ENCODE measurements at places on chromosomes 1 and 21.

DNA sequence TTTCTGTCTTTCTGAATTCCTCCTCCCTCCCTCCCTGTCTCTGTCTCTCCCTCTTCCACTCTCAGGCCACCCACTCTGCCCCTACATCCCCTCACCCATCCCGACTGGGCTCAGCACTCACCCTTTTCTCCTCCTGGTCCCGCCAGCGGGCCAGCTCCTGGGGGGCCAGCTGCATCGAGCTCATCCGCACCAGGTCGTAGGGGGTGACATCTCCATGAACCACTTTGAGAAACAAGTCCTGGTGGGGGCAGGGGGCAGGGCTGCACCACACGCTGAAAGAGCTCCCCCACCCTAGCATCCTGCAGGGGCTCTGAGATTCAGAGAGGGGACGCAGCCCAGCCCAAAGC is 17.8 kb downstream of the SPOCD1 start:
- no peak for DNase-seq

DNA sequence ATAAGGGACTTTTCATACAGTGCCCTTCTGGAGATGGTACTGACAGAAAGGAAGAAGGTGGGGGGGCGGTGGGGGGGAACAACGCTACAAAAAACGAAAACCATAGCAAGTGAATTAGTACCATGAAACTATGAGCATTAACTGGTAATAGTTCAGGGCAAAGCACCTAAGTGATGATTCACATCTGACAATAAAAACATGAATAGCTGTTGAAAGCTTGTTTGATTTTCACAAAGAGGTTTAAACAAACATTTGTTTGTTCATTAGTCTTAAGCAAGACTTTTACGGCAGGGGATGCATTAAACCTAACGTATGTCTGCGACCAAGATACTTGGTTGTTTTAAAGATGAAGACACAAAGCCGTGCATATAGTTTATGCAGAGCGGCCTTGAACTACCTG is 177.5 kb downstream of the LMO4 start:
- no peak for DNase-seq

GRCh38 chr1:165173409-165173808 is 183.1 kb downstream of the LMX1A start:
- no peak for DNase-seq

DNA sequence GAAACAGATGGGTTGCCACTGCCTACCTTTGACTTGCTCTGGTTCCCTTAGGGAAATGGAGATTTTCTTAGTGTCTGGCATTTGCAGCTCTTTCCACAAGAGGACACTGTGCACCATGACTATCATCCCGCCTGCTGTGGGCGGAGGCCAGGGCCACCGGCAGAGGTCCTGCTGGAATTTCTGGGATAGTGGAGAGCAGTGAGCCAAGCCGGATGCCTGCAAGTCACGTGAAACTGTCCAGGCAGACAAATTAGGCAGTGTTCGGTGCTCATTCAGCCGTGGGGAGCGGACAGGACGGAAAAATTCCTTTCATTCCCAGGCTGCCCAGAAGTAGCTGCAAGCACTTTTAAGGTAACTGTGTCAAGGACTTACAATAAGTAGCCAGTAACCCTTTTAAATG is 43.4 kb downstream of the IGSF5 start:
- peak; percentile 28 for DNase-seq

DNA sequence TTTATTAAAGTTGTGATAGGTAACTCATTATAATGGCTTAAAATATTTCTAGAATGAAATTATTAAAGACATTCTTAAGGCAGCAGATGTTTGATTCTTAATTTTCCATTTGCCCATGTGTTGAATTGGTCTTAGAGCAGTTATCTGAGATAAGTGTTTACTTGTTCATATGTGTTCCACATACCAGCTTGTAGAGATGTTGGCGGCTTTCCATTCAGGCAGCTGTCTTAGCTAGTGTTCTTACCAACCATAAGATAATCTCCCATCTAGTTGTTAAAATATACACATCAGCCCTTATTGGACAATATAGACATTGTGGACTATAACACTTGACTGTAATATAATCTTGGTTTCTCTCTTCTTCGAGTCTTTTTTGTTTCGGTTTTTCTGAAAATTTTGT is 1372.9 kb upstream of the ADGRL2 start:
- no peak for DNase-seq

GRCh38 chr1:38207275-38207674 is 160.7 kb upstream of the POU3F1 start:
- DNase-seq = no peak

GRCh38 chr1:28365864-28366263 is 3.7 kb upstream of the PHACTR4 start:
- no peak for DNase-seq

DNA sequence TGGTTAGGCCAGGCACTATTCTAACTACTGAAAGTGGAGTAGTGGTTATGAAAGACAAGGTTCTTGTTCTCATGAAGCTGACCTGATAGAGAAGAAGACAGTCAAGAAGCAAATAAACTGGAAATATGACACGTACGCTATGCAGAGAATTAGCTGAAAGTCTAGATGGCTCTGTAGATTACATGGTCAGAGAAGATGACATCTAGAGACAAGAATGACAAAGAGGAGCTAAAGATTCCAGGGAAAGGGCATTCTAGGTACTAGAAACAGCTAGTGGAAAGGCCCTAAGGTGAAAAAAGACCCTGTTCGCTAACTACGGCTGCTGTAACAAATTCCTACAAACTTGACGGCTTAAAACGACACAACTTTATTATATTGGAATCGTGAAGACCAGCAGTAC is 68.0 kb upstream of the NRIP1 start:
- no peak for DNase-seq

GRCh38 chr1:25647106-25647505 is 30.5 kb downstream of the MAN1C1 start:
- no peak for DNase-seq

- DNase-seq = no peak
Observed at GRCh38 chr1:97138515-97139032, 417.0 kb downstream of the PTBP2 start.

DNA sequence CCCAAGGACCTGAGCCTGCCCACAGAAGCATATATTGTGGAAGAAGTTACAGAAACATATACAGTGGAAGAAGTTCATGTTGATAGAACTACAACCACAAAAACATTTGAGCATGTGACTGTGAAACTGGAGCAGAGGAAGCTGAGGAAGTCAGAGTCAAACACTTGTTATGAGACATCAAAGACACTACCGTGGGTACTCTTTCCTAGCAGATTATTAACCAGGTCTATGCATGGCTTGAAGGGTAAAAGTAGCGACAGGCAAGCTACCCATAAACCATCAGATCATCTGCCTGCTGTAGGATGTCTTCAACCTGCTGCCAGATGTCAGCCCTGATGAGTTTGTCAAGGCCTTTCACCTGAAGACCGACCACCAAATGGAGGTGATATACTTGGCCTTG is 35.8 kb downstream of the IVNS1ABP start:
- DNase-seq = no peak

- DNase-seq = peak; percentile 29
Observed at GRCh38 chr1:1402072-1402900, 3.2 kb upstream of the CCNL2 start.

DNA sequence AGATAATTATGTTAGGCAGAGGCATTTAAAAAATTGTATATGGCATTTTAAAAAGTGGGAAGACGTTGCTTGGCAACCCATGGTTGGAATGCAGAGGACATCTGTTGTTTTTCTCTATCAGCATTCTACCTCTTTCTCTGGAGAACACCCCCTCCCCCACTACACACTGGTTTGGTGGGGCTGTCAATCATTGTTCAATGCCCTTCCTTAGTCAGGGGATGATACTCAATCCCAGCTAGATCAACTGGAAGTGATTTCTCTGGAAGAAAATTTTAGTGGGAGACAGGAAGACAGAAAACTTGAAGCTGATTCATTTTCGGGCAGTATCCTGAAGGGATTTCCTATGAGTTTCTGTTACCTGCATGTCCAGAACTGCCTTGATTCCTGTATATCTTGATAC is 35.7 kb upstream of the CAP1 start:
- DNase-seq = no peak

GRCh38 chr1:109567877-109568672 is 19.7 kb downstream of the GNAI3 start:
- no peak for DNase-seq

DNA sequence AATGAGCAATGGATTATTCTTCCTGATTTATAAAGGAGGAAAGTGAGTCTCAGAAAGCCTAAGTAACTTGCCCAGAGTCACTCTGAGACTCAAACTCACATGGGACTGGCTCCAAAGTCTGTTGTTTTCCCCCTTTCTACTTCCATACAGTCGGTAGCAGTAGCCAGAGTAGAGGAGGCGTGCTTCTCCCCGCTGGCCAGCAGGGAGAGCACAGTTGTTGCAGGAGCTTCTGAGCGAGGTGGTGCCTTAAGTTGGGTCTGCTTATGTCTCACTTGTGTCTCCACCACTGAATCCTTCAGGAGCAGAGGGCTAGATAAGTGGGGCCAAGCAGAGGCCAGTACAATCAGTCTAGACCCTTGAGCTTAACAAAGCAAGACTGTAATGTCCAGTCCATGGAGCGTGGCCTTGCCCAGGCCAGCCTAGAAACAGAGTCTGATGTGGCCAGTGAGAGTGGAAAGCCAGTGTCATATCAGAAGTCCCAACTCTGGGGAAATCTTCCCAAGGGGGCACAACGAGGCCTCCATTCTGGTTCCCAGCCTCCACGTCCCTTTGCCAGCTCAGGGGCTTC is 181.9 kb downstream of the ZSCAN20 start:
- no peak for DNase-seq

DNA sequence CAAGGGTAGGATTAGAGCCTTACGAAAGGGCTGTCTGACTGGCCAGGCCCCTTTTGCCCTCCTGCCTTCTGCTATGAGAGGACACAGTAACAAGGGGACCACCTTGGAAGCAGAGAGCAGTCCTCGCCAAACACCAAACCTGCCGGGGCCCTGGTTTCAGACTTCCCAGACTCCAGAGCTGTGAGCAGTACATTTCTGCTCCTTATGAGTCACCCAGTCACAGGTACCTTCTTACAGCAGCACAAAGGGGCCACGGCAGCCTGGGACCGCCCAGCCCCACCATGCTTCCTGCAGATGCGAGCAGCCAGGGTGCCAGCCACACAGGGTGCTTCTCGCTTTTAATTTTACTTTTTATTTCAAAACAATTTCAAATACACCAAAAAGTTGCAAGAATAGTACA is 17.2 kb upstream of the POFUT2 start:
- no peak for DNase-seq

GRCh38 chr1:156899956-156900718 is 6.6 kb downstream of the PEAR1 start:
- DNase-seq = no peak

DNA sequence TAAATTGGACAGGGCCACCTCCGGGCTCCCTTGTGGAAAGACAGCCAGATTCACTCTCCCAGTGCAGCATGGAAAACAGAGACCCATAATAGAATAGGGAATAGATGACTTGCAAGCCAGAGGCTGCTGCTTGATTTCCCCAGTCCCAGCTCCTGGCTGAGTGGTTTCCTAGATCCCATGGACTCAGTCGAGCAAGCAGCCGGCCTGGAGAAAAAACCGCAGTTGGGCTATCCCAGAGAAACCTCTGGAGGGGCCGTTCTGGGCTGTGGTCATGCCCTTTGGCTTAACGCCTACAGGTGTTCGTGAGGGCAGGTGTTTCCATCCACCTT is 61.7 kb downstream of the ELK4 start:
- no peak for DNase-seq

DNA sequence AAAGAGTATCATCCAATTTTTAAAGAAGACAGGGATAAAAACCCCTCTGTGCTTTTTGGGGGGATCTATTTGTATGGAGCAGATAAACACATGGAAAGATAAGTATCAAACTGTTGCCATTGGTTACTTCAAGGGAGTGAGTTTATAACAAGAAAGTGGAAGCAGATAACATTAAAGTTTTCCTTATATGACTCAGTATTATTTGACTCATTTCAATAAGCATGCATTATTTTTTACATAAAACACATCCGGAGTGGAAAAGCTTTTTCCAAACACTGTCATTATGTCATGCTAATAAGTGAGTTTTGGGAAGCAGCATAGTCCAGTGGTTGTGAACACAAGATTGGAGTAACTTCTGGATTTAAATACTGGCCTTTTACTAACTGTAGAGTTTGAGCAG is 452.2 kb downstream of the LTN1 start:
- peak; percentile 80 for DNase-seq

GRCh38 chr1:1665815-1666251 is 7.0 kb upstream of the CDK11B start:
- DNase-seq = no peak

GRCh38 chr1:235995511-235995910 is 69.4 kb downstream of the NID1 start:
- DNase-seq = no peak

- no peak for DNase-seq
Observed at GRCh38 chr1:36748466-36748865, 265.8 kb upstream of the CSF3R start.

GRCh38 chr1:8858888-8859706 is 19.4 kb downstream of the ENO1 start:
- peak; percentile 45 for DNase-seq

DNA sequence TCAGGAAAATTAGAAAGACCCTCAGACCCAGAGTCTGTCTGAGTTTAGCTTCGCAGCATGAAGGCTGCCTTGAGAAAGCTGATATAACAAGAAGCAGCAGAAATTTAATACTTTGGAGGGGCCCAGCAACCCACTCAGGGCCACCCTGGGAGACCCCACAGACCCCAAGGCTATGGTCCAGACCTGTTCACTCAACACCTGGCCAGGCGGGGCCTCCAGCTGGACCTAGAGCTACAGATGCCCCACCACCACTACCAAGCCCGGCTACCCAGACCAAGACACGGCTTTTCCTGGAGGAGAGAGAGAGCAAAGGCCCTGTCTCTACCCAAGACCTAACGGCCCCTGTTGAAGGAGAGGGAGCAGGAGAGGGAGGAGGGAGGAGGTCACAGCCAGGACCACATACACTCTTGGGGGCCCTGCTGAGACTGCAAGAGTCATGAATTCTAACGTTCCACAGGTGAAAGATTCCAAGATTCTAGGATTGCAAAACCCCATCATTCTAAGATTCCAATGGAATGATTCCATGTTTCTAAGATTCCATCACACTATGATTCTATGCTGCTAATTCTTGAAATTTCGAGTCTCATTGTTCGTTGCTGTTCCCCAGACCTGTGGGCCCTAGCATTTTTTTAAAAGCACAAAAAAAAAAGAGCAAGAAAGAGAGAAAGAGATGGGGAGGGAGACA is 53.2 kb downstream of the LACTBL1 start:
- DNase-seq = no peak

DNA sequence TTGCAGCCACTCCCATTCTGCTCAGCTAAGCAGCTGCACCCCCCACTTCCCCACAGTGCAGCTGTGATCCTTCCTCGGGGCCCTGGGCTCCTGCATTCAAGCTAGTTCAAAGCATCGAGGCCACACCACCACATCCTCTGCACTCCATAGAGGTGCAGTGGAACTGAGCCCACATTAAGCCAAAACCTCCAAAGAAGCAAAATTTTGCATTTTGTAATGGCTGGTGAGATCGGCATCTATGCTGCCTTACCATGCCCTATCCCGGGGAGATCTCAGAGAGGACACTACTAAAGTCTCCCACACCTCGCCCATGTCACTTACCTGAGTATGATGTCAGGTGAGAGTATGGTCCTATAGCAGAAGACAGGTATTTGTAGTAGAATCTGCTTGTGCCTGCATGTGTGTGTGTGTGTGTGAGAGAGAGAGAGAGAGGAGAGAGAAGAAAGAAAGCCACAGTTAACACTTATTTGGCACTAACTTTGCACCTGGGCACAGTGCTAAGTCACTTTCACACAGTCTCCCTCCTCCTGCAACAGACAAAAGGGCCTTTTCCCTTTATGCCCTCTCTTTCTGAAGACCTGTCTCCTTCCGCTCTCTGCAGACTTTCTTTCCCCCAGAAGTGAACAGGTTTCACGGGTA is 89.8 kb downstream of the KIF14 start:
- DNase-seq = no peak
